GM12892 (cell line): ENCODE measurements at places on chromosomes 6 and 20.

GRCh38 chr6:100163035-100163434 lies 169.0 kb upstream of the MCHR2 start:
- no peak for DNase-seq

DNA sequence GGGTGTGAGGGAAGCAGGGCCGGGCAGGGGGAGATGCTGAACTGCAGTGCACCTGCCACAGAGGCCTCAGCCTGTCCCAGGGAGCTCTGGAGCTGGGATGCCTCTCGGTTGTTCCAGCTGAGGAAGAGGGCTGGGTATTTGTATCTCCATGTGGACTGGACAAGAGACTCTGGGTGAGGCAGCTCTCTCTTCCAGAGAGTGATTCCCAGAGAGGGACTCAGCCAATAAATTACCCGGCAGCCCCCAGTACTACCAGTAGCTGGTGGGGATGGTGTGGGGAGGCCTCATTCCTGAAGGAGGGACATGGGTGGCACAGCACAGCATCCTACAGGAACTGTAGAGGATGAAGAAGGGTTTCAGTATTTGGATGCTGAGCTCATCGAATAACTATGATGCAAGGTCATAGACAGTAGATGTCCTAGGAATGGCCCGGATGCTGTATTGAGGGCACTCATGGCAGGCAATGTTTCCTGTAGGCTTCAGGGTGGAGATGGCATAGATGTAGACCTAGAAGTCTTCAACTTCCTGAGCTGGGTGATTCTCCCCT lies 1.4 kb downstream of the FGD2 start:
- no peak for DNase-seq

DNA sequence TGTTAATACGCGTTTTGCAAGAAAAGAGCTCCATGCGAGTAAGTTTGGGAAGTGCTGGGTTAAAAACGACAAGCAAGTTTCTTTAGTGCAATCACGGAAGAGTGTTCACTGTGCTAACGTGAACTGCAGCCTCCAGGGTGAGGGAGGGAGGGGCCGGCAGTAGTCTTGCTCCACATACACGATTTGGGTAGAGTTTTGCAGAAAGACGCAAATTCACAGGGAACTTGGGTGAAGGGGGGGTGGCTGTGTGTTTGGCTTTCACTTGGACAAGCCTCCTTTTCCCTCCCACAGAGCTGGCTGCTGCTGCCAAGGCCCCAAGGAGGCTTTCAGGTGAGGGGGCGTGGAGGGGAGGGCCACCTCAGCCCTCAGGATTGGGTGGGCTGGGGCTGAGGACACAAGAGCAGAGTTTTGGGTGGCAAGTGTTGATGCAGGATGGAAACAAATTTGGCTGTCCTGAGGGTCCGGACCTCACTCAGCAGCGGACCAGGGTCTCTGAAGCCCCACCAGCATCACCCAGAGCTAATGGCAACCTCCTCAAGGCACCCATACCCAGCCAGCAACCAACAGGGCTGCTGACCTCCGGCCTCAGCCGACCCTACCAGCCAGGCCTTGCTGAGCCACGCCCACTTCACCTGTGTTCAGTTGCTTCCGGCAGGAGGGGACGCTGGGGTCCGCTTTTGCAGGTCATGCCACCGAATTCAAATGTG lies 204.5 kb downstream of the ERMARD start:
- no peak for DNase-seq

DNA sequence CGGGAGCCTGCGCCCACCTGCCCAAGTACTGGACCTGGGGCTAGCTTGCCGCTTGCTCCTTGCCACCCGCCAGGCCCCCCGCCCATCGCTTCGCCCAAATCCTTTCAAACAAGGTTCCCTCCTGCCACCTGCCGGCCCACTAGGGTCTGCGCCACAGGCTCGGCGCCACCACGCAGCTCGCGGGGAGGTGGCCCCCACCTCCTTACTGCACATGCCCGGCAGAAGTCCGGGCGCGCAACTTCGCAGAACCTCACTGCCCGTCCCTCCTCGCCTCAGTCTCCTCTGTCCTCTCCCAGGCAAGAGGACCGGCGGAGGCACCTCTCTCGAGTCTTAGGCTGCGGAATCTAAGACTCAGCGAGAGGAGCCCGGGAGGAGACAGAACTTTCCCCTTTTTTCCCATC lies 11.2 kb downstream of the GNAS-AS1 start:
- no peak for DNase-seq

- DNase-seq: no peak
Measured at GRCh38 chr6:71157345-71157744, 131.3 kb upstream of the OGFRL1 start.

DNA sequence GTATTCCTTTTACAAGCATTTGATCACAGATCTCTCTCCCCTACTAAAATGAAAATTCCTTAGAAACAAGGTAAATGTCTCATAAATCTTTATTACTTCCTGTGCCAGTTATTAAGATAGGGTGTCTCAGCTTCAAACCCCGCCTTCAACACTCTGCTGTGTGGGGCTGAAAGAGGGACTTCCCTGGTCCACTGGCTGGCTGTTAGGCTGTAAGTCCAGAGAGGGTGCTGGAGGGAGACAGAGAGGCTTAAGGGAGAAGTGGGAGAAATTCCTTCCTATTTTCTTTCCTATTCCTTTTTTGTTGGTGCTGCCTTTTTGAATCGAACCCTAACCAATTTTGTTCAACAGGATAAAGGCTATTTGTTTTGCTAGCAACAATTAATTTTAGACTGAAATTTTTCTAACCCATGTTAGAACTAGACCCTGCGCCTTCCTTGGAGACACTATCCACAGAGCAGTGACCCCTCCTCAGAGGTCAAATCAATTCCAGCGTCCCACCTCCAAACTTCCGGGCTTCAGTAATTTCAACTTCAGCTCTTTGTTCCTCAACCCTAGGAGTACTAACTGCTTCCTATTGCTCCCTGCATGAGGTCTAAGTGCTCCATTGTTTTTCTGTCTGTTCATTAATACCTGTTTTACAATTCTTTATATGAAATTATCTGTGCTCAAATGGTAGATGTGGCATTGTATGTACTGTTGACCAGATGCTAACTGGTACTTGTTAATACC lies 207.5 kb upstream of the OPRM1 start:
- no peak for DNase-seq

- no peak for DNase-seq
Measured at GRCh38 chr6:138037009-138037504, 70.2 kb downstream of the PERP start.

GRCh38 chr6:125314009-125314581 lies 12.3 kb upstream of the HDDC2 start:
- no peak for DNase-seq

DNA sequence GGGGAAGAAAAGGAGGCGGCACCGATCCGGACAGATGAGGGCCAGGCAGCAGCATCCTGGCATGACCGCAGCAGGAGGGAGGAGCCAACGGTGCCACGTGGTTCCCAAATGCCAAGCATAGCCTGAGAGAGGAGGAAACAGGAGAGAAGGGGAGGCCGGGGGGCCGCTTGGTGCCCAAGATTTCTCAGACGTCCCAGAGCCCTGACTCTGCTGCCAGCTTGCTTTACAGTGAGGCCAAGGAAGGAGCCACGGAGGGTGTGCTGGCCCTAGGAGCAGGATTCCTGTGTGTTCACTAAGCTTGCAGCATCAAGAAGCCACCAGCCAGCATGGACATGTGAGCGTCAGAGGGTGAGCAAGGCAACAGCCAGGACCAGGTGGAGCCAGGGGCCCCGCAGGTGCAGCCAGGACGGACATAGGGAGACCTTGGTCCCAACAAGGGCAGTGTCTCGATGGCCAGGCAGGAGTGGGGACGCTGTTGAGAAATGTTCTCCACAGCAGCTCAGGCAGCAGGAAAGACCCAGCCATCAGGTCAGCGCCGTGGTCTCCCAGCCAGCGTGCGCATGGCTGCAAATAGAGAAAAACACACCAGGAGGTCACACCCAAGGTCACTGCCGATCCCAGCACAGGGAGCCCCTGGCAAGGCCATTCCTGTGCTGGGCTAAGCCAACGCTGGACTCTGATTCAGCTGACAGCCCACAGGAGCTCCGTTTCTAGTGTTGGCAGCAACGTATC lies 143.7 kb downstream of the DLL1 start:
- DNase-seq: no peak

GRCh38 chr6:331622-332521 lies 39.6 kb downstream of the DUSP22 start:
- DNase-seq: no peak

DNA sequence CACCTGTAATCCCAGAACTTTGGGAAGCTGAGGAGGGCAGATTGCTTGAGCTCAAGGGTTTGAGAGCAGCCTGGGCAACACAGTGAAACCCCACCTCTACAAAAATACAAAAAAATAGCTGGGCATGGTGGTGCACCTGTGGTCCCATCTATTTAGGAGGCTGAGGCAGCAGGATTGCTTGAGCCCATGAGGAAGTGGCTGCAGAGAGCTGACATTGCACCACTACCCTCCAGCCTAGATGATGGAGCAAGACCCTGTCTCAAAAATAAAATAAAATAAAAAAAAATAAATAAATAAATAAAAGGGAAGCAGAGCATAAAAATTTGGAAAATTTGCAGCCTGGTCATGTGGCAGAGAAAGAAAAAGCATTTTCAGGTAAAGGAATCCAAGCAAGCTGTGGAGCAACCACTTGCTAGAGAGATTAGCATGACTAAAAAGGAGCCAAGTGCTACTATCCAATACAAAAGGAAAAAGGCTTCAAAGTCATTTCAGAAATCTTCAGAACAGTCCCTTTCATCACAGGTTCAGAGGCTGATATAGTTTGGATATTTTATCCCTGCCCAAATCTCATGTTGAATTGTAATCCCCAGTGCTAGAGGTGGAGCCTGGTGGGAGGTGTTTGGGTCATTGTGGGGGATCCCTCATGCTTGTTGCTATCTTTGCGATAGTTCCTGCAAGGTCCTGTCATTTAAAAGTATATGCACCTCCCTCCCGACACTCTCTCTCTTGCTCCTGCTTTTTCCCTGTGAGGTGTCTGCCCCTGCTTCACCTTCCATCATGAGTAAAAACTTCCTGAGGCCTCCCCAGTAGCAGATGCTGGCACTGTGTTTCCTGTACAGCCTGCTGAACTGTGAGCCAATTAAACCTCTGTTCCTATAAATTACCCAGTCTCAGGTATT lies 11.2 kb upstream of the TTK start:
- DNase-seq: no peak

- DNase-seq: no peak
Measured at GRCh38 chr20:63253438-63254231, 628 bp downstream of the NKAIN4 start.

GRCh38 chr6:168432196-168432595 lies 8.8 kb upstream of the SMOC2 start:
- DNase-seq: no peak

DNA sequence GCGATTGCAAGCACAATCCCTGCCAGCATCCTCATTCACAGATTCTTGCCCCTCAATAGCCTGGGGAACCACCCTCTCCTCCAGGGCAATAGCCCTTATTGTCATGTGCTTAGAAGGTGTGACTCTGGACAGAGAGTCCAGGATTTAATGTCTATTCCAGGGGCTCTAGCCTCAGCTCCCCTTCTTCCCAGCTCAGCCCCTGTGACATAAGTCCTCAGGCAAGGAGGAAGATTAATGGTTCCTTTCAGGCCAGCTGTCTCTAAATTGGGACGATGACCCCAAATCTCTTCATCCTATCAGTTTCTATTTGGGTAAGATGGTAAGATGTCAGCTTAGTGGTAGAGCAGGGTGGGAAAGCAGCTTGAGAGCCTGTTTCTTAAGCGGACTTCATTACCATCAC lies 8.1 kb downstream of the LRFN2 start:
- no peak for DNase-seq

DNA sequence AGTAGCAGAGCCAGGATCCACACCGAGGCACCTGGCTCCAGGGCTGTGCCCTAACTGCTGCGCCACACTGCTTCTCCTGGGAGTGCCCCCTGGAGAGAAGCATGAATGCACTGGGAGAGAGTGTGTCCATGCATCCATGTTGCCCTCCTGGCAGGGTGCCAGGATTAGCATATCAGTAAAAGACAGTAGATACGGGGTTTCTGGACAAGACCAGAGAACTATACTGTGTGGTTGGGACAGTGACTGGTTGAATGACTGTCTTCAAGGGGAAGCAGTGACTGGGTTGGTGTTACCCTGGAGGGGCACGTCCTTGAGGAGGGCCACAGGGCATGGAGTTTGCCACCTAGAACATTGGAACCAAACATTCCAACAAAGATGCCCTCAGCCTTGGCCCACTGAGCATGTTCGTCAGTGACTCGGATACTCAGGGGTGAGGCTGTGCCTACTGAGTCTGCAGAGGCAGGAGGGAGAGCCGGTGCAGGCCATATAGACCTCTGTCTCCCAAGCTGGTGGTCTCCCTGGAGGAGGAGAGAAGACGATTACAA lies 288.8 kb downstream of the CDC5L start:
- DNase-seq: no peak

DNA sequence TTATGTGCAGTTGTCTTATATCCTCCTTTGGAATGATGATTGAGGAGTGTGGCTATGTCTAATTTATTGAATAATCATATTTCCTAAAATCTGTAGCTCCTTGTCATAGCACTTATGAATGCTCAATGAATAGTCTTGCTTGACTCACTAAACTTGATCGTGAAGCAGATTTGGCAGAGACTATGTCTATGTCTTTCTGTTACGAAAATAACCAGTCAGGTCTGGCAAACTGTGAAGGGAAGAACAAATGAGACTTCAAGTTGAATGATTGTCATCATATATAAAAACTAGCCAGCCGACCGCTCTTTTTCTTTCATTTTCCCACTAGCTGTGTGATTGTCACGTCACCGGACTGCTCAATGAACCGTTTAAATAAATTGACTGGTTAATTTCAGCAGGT lies 1303.9 kb upstream of the GJE1 start:
- no peak for DNase-seq
